Naive thymus-derived CD8-positive, alpha-beta T cell (primary cell): ENCODE measurements at places on chromosomes 16 and 17. TPM values are rescaled to one million over a fixed set of nuclear protein-coding genes. Genes with fewer than 3 reads are reported as not detected.
A peak's percentile ranks its signal among the peaks of the same experiment; 100 is the strongest.

Gene FAM222B
- polyA plus RNA-seq = 20.0 TPM

Gene ADORA2B
- 0.57 TPM for polyA plus RNA-seq

Gene C16orf95
- 4.9 TPM for polyA plus RNA-seq

Gene CDC42EP4
- not detected for polyA plus RNA-seq

Gene RHBDF1
- polyA plus RNA-seq = not detected

Gene CRYBA1
- polyA plus RNA-seq = not detected

DNA sequence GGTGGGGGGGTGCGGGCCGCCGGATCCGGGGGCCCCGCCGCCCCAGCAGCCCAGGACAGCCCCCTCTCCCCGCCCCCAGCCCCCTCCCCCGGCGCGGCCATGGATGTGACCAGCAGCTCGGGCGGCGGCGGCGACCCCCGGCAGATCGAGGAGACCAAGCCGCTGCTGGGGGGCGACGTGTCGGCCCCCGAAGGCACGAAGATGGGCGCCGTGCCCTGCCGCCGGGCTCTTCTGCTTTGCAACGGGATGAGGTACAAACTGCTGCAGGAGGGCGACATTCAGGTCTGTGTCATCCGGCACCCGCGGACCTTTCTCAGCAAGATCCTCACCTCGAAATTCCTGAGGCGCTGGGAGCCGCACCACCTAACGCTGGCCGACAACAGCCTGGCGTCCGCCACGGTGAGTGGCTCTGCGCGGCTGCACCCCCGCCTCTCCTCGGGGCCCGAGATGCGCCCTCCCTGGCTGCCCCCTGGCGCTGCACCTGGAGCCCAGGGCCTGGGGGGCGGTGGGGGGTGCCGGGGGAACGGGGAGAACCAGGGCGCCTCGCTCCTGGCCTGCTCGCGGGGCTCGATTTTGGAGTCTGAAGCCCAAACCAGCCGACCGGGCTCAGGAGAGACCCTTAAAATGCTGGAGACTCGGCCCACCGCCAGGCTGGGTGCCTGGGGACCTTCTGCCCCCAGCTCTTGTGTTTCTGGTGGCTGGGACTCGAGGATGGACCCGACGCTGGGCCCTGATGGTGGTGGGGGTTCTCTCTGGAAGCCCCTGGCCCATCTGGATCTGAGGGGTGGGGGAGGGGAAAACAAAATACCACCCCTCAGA is 744 bp downstream of the CMIP start:
- DNase-seq = peak; percentile 55

DNA sequence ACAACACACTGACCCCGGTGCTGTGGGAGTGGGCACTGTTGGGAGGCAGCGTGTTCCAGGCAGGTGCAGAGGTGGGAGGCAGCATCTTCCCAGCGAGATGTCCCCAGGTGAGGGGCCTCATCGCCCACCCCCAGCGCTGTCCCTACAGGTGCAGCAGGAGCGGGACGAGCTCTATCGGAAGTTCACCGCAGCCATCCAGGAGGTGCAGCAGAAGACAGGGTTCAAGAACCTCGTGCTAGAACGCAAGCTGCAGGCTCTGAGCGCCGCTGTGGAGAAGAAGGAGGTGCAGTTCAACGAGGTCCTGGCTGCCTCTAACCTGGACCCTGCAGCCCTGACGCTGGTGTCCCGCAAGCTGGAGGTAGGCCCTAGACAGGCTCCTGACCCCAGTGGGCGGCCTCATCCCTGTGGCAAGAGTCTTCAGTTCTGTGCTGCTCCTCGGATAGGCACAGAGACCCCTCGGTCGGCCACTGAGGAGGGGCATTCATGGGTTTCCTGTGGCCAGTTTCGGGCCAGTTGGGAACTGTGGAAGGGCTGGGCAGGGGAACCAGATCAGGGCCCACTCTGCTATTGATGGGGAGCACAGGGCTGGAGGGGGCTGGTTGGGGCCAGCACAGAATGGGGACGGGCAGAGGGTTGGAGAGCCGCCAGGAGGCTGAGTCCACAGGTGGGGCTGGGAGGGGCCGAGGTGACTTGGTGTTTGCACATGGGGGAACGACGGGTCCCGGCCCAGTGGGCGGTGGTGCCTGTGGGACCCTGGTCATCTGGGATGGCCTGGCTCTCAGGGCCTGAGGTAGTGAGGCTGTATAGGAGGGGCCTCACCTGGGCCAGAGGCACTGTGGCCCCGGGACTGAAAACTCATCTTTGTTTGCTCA is 21.1 kb upstream of the DBNDD1 start:
- DNase-seq = no peak

DNA sequence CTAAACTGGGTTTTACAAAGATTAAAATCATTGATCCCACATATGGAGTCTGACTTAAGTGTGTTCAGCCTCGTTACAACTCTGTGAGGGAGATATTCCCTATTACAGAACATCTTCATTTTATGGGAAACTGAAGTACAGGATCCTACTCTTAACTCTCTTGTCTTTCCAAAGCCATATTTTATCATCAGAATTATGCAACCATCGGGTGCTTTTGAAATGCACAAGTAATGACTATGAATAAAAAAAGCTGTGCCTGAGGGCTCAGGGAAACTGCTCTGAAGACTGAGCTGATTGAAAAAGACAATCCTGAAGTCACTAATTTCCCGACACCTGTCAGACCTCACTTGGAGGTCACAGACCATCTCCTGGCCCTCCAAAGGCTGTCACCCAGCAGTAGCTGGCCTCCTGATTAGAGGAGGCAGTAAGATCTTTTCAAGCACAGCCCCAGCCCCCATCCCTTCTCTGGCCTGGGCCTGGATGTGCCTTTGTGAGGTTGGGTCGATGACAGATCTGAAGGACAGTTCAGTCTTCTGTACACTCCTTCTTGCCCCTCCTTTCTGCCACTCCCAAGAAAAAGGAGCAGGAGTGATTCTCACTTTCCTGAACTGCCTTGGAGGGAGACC is 5.6 kb downstream of the AKAP1 start:
- no peak for DNase-seq

DNA sequence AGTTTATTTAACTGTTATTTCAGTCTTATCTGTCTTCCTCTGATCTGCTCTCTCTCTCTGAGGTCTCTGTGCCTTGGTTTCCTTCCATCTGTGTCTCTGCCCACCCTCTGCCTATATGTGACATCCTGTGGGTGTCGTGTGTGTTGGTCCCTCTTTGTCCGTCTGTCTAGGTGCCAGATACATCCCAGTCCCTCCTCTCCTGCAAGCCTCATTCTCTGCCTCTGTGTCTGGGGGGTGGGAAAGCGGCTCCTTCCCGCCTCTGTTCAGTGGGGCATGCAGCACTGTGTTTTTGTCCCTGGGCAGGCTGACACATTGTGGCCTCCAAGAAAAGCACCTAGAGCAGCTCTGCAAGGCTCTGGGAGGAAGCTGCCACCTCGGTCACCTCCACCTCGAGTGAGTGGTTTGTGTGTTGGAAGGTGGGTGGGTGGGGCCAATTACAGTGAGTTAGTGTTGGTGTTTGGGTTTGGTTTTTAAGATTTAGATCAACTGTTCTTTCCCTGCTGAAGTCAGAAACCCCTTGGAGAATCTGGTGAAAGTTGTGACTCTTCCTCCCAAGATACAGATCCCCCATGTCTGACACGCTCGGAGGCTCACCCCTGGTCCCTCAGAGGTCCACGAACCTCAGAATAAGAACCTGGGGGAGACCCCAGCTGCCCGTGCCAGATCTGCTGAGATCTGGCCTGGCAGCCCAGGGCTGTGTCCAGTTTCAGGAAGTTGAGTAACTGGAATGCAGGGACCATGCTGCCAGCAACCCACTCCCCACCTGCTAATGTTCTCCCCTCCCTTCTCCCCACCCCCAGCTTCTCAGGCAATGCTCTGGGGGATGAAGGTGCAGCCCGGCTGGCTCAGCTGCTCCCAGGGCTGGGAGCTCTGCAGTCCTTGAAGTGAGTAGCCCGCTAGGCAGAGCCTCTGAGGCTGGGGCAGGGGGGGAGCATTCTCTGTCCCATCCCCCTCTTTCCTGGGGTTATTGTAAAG is 50.9 kb upstream of the CPNE2 start:
- DNase-seq = peak; percentile 80

- no peak for DNase-seq
Observed at GRCh38 chr17:79034931-79035485, 11.0 kb downstream of the C1QTNF1 start.

GRCh38 chr16:50021544-50021943 is 3.5 kb upstream of the CNEP1R1 start:
- DNase-seq = no peak

DNA sequence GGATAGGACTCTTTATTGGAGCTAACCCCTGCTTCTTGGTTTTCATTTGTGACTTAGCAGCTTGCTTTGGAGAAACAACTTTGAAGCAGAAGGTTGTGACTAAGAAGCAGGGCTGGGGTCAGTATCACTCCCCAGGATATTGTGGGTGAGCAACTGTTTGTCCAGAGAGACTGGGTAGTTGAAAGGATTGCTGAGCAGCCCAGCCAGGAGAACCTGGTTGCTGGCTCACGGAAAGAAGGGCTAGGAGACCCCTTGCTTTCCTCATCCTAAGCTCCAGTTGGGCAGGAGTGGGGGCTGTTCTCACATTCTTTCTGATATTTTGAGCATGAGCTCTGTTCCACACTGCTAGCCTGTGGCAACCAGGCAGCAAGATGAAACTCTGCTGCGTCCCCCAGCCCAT is 151.2 kb downstream of the CBLN1 start:
- DNase-seq = no peak

DNA sequence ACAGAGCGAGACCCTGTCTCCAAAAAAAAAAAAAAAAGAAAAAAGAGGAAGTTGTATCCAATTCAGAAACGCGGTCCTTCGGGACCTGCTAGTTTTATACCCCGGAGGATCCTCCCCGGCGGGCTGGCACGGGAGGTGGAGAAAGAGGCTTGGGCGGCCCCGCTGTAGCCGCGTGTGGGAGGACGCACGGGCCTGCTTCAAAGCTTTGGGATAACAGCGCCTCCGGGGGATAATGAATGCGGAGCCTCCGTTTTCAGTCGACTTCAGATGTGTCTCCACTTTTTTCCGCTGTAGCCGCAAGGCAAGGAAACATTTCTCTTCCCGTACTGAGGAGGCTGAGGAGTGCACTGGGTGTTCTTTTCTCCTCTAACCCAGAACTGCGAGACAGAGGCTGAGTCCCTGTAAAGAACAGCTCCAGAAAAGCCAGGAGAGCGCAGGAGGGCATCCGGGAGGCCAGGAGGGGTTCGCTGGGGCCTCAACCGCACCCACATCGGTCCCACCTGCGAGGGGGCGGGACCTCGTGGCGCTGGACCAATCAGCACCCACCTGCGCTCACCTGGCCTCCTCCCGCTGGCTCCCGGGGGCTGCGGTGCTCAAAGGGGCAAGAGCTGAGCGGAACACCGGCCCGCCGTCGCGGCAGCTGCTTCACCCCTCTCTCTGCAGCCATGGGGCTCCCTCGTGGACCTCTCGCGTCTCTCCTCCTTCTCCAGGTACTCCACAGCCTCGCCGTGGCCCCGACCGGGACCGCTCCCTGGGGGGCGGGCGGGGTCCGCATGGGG is at the start of gene CDH3:
Gene CDH3, plus strand, starts transcription at position 596 of the 779 bp plus-strand sequence. Its CDS starts 70 bp downstream, at position 666.
- peak; percentile 9 for DNase-seq

DNA sequence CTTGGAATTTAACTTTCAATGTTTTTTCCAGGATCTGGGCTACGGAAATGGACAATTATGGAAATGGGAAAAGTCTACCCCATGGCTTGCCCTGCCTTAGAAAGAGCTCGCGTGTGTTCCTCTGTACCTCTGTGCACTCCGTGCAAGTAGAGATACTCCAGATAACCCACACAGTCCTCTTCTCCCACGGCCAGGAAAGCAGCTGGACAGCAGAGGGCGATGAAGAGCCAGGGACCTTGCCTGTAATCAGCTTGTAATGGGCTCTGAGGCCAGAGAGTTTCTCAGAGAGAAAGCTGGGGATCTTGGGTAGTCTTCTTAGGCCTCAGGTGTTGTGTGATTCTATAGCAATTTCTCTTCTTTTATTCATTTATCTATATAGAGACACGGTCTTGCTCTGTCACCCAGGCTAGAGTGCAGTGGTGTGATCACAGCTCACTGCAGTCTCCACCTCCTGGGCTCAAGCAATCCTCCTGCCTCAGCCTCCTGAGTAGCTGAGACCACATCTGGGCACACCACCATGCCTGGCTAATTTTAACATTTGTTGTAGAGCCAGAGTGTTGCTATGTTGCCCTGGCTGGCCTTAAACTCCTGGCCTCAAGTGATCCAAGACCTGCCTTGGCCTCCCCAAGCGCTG is 2.4 kb upstream of the SOCS7 start:
- DNase-seq = peak; percentile 83

DNA sequence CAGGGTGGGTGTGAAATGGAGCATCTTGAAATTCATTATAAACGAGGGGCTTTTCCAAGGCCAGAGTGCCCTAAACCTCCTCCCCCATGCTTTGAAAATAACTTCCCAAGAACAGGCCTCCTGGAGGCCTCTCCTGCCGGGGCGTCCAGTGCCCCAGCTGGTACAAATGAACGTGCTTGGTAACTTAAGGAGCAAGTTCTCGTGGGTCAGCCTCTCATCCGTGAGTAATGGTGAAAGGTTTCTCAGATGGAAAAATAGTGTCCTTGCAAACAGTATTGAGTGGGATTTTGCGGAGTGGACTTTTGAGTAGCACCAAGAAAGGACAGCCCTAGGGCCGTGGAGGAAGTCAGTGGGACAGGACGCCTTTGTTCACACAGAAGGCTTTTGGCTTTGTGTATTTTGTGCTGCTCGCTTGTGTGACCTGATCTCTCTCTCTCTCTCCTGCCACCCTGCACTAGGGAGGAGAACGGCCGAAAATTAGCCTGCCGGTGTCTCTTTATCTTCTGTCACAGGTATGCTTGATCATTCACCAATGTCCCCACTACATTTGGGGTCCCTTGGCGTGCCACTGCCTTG is 34.6 kb downstream of the CLEC16A start:
- DNase-seq = no peak

GRCh38 chr16:5070431-5071186 is 1.0 kb upstream of the ALG1 start:
- no peak for DNase-seq

DNA sequence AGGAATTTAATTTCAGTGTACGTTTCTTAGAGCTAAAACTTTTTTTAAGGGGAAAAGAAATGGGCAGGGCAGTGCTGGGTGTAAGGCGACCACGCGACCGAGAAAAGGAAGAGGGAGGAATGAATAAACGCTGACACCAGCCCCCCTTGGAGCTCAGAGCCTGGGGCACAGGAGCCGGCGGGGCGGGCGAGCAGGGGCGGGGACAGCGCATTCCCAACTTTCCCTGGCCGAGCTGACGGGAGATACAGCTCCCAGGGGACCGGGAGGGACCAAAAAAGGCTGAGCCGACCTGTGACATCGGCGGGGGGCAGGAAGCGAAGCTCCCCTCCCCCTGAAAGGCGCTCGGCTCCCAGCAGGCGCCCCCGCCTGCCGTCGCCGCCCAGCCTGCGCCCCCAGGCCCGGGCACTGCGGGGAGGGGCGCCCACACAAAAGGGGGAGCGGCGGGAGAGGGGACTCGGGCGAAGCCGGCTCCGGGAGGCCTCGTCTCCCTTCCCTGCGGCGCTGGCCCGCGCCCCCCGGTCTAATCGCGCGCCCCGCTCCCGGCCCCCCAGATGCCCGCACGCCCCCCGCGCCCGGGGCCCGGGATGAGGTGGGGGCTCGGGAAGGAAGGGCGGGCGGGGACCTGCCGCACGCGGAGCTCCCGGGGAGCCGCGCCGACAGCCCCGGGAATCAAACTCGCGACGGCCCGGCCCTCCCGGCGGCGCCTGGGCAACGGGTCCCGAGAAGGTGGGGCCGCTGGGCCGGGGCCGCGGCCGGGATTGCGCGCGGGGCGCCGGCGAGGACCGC is 622 bp downstream of the CUEDC1 start:
- DNase-seq = no peak

GRCh38 chr17:74795327-74796020 is 19.3 kb upstream of the NAT9 start:
- no peak for DNase-seq
